ENCODE measurements at places on chromosomes 11 and 22.

DNA sequence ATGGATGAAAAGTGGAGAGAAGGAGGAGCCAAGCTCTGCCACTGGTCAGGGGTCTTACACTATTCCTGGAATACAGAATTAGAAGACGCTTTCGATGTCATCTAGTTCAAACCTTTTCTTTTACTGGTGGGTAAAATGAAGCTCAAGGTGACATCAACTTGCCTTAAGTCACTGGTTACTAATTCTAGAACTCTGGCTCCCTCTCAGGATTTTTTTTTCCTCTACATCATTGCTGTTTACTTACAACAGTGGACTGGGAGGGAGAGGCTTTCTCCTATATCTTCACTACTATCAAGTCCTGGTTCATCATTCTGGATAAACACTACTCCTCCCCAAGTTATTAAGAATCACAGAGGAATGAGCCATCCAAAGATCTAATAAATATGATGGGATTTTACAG lies 82.9 kb downstream of the ETS1 start:
- no peak for DNase-seq

GRCh38 chr22:20583471-20583922 lies 76.1 kb downstream of the MED15 start:
- no peak for DNase-seq

GRCh38 chr22:26377170-26377830 lies 51.8 kb upstream of the ASPHD2 start:
- DNase-seq: no peak

- no peak for DNase-seq
Observed at GRCh38 chr11:102274628-102275027, 42.7 kb upstream of the BIRC3 start.

DNA sequence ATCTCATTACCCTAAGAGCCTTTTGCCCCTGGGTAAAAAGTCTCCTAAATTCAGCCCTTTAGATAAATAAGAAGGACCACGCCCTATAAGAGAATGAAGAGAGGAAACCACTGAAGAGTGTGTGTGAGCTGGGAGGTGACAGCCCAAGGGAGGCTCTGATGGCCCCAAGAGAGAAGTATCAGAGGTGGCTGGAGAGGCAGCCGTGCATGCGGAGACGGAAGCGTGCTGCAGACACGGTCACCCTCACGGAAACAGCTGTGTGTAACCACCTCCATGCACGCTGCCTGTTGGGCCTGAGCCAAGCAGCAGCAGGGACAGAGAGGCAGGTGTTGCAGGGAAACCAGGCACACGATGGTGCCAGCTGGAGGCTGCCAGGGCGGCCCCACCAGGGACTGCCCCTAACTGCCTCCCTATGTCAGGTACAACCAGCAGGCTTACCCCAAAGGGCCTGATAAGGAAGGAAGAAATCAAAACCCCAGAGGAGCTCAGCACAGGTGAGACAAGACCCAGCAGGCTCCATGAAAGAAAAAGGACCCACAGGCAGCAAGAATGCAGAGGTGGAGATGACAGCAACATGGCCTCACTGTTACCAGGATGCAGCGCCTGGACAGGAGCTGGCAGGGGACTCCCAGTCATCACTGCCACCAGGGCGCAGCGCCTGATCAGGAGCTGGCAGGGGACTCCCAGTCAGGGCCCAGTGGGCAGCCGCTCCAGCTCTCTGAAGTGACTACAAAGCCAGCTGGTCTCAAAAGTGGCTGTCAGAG lies 7.8 kb downstream of the LARGE2 start:
- no peak for DNase-seq

- DNase-seq: no peak
Observed at GRCh38 chr11:131253142-131253655, 117.2 kb upstream of the NTM start.

- no peak for DNase-seq
Observed at GRCh38 chr11:65308281-65308891, 6.3 kb upstream of the CDC42EP2 start.

DNA sequence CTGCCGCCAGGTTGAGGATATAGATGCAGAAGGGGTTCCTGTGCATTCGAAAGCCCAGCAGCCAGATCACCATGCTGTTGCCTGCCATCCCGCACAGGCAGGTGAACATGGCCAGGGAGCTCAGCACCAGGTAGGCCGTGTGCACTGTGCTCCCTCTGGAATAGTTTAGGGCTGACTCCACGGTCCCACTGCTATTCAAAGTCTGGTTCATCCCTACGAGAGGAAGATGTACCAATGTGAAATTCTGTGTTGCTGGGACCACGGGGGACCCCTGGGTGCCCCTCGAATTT lies at the start of gene MRGPRD:
TSS of gene MRGPRD (minus strand) at position 211 of the 290 bp plus-strand sequence. CDS start at position 211, 0 bp downstream.
- DNase-seq: no peak

- no peak for DNase-seq
Observed at GRCh38 chr11:59943997-59944714, 5.9 kb downstream of the OOSP1 start.

DNA sequence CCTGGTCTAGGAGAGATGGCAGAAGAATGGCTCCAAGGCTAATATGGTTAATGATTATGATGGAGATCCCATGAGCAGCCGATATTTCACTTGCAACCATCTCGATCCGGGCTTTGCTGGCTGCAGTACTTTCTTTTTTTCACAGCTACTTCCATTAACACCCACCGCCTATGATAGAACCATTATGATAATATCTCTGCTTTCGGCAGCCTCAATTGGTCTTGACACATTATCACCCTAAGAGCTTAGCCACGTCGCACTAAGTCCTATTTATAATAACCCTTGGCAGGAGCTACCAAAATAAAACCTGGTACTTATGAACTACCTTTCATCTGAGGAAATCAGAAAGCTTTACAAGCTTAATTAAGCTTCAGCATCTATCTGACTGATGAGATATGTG lies 7.6 kb upstream of the FJX1 start:
- DNase-seq: no peak

GRCh38 chr11:6856871-6857270 lies 6.0 kb upstream of the OR10A2 start:
- DNase-seq: no peak

- DNase-seq: no peak
Observed at GRCh38 chr11:25860677-25861450, 471.1 kb upstream of the ANO3 start.

Measured in left forelimb (tissue), 1 donor.